AG08396 (cell line): ENCODE measurements at places on chromosomes 6 and 20.

- DNase-seq: no peak
These were observed 301.4 kb upstream of the TBX18 start for GRCh38 chr6:85065831-85066230.

- DNase-seq: no peak
These were observed 78.8 kb upstream of the KIF25 start for GRCh38 chr6:167918548-167919278.

DNA sequence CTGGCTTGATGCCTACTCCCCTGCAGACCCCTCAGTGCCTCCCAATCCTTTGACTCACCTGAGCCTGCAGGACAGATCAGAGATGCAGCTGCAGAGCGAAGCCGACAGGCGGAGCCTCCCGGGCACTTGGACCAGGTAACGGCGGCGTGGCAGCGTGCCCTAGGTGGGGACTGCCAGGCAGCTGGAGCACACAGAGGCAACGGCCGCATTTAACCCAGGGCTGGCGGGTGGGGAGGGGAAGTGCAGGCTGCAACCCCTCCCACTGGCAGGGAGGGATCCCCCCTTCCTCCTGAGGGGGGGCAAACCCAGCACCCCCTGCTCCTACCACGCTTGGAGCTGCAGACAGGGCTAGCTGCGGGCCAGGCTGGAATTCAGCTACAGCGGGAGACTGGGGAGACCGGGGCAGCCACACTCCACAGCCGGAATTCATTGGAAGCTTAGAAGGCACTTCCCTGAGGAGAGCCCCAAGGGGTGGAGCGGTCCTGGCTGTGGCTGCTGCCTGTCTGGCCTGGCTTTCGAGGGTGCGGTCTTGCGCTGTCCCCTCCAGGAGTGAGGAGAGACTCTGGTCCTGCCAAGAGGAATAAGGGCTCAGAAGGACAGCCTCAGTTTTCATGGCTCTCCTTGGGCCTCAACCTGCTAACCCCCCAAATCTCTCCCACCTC lies at the start of gene MATN4:
MATN4 (minus strand) TSS at position 183 of the 662 bp plus-strand sequence. CDS start 2,717 bp downstream, outside the sequence.
- no peak for DNase-seq

- no peak for DNase-seq
These were observed 160.6 kb downstream of the TMEM200A start for GRCh38 chr6:130526466-130526865.

DNA sequence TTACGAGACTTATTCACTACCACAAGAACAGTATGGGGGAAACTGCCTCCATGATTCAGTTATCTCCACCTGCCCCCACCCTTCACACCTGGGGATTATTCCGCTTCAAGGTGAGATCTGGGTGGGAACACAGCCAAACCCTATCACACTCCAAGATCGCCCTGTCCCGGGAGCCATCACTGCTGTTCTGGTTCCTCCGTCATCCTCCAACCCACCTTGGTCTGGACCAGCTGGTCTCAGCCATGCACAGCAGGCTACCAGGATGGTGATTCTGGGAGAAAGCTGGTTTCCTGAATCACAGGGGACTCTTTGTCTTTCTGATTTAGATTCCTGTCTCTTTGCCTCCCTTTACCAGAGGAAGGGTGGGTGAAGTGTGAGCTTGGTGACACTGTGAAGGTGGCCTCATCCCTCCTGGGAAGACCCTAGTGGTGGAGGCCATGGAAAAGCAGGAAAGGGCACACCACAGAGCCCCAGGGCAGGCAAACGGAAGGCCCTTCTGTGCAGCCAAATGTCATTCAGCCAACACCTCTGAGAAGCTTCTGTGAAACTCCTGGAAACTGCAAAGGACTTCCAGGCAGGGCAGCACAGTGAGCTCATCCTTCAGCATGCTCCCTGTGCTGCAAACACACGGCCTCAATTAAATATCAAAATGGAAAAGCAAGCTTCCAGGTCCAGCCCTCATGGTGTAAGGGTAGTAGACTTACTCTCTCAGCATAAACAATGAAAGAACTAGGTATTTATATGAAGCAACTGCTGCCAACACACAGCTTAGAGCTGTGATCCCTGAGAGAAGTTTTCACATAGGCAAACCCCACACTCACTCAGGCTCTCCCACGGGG lies 169.8 kb downstream of the ANKRD60 start:
- DNase-seq: no peak

- no peak for DNase-seq
These were observed 85.9 kb downstream of the CRYBG1 start for GRCh38 chr6:106446287-106446885.

GRCh38 chr20:5757949-5758348 lies 7.7 kb downstream of the SHLD1 start:
- no peak for DNase-seq

DNA sequence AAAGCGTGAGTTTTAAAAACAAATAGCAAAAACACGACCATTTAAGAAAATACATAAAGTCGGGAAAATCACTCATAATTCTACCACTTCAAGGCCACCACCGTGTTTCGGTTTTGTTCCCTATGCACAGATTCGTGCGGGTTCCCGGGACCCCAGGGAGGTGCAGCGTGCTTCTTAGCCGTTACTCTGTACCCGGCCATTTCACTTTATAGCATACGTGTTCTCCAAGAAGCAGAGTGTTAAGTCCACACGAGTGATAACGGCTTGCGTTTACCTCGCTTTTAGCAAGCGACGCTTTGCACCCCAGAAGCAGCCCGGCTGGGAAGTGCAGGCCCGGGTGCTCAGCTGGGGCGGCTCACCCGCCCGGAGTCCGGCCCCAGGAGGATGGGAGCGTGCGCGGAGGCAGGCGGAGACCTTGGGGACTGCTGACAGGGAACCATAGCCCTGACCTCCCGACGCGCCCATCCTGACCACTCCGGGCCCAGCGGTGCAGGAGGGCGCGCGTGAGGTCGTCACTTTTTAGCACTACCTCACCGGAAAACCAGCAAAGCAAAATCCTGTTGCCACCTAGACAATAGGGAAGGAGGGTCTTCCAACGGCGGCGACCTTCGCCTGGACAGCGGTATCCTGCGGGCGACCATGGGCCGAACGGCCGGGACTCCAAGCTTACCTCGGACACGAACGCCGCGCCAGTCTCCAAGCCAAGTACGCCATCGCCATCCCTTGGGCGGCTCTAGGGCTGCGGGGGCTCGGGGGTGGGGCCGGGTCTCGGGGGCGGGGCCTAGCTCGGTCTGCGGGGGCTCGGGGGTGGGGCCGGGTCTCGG lies at the start of gene ECI2:
ECI2 (minus strand) TSS at position 735 of the 824 bp plus-strand sequence; CDS start at position 720, 15 bp downstream.
- DNase-seq: peak; percentile 64

- DNase-seq: no peak
These were observed 79.8 kb downstream of the PRDM1 start for GRCh38 chr6:106165885-106166485.

GRCh38 chr20:45611054-45611453 lies 18.5 kb upstream of the WFDC10A start:
- peak; percentile 22 for DNase-seq

DNA sequence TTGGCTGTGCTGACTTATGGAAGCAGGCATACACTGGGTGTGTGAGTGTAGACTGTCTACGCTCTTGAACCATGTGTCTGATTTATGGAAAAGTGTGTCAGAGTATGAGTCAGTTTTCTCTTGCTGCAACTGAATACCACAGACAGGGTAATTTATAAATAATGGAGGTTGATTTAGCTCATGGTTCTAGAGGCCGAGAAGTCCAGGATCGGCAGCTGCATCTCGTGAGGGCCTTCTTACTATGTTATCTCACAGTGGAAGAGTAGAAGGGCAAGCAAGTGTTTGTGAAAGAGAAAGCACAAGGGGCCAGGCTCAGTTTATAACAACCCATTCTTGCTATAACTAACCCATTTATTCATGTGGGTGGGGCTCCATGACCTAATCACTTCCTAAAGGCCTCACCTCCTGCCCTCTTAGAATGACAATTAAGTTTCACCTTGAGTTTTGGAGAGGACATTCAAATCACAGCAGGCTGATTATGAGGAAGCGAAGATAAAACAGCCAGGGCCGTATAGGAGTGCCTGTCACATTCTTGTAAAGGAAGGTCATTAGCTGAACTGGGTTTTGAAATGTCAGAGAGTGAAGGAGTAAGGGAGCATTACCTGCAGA lies 6.7 kb downstream of the GPR31 start:
- no peak for DNase-seq

DNA sequence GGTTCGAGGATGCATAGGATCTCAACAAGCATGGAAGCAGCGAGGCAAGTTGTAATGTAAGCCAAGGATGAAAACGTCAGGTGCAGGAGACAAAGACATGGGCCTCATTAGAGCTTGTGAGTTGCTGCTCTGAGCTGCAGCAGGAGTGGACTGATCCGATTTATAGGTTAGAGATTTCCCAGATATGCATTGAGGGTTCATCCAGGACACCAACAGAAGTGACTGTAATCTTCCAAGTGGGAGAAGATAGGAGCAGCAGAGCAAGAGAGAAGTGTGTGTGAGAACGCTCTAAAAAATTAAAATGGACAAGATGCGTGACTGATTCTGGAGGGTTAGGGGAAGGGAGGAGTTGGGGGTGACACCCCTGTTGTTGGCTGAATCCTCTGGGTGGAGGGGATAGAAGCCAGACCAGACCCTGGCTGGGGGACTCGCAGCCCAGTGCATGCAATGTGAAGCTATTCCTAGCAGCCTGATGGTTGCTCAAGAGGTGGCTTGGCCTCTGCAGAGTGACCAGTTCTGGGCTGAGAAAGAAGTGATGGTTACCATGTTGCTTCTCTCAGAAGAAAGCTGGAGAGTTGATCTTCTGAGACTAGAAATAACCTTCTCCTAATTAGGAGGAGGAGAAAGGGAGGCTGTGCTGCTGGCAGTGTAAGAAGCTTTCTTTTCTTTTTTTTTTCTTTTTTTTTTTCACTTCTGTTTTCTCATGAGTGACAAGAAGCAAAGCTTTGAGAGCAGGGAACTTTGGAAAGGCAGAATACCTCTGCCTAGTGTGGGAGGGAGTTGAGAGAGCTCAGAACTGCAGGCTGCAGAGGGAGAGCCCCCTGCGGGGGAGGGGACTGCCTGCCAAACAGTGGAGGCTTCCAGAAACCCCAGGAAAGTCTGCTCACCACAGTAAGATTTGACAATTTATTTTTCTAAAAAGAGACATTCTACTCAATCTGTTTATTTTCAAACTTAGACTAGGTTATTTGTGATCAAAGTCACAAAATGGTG lies 116.9 kb downstream of the SLX4IP start:
- DNase-seq: no peak

DNA sequence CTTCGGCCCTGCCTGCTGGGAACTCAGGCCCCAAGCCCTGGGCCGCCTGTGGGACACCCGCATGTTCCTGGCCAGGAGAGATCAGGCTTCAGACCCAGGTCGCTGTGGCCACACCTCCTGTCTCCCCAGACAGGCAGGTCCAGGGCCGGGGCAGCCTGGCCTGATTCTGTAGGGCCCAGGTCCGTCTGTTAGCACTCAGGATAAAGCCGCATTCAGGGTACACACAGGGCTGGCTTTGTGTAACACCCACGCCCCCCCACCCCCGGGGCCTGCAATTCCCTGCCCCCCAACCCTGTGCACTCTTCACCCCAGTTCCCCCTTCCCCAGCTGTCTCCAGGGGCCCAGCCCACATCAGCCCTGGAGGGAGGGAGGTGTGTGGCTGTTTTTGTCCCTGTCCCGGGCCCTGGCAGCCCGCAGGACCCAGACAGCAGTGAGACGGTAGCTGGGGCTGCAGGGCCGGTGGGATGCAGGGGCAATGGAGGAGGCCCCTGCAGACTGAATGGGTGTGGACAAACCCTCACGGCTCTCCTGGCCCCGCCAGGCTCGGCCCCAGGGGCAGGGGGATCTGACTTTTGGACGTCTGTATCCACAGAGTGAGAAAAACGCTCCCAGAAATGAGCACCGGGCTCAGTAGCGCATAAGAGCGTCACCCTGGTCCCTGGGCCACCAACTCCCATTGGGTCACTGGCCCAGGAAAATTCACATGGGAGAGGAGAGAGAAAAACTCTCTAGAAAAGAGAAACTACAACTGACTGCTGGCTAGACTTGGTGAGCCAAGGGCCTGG lies 42.4 kb upstream of the ZBP1 start:
- DNase-seq: no peak

DNA sequence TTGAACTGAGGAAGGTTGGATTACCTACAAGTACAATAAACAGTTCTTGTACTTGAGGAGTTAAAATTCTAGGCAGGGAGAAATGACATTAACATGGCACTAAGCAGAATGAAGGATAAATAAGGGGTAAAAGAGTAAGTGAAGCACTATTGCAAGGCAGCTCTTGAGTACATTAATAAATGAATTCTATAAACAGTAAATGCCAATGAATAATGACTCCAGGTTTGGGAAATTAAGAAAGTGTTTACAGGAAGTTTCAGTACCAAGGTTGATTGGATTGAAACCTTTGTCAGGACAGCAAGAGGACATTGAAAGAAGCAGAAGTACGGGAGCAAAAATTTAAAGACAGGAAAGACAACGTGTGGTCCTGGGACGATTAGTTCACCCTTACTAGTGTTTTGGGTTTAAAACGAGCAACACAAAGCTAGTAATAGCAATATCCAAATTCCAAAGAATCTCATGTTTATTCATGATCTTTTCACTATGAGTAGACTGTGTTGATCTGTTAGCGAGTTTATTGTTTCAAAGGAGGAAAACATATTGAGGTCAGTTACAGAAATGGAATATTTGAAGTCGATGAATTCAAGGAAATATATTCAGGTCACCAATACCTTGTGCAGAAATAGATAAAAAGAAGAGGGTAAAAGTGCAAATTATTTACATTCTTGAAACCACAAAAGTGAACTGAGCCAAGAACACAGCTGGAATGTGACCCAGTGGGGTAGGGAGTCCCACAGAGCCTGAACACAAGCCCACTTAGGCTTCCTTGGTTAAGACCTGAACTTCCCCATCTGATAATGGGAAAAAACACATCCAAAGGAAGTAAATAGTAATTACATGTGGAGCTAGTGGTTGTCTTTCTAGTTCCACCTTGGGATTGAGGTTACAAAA lies 80.8 kb downstream of the MKKS start:
- DNase-seq: no peak

DNA sequence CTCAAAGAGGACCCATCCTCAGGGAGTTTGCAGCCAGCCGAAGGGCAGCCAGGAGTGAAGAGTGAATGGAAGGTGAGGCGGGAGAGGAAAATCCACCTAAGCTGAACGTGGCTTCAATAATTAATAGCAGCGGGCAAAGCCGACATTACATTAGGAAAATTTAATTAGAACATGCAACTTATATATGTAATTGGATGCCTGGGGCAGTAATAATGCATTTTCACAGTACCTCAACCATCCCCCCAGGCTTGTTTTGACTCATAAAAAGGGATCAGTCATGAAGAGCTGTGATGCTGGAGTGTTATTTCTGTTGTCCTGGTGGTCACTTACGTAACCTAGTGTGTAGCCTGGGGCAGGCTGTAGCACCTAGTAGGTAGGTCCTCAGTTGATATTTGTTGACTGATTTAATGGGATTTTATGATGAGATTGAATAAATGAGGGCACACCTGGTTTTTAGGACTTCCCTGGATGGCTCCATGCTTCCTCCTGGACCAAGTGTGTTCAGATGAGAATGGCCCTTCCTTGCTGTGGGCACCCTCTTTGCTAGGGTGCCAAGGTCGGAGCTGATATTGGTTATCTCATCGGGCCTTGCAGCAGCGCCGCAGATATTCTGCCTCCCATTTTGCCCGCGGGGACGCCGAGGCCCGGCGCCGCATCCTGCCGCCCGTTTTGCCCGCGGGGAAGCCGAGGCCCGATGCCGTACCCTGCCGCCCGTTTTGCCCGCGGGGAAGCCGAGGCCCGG lies 128.8 kb downstream of the CDH26 start:
- no peak for DNase-seq
